Activated CD8-positive, alpha-beta memory T cell treated with anti-CD3 and anti-CD28 coated beads, Interleukin-2, amount 50 U/mL, for 4 hours (primary cell): ENCODE measurements at places on chromosomes 4 and X.

DNA sequence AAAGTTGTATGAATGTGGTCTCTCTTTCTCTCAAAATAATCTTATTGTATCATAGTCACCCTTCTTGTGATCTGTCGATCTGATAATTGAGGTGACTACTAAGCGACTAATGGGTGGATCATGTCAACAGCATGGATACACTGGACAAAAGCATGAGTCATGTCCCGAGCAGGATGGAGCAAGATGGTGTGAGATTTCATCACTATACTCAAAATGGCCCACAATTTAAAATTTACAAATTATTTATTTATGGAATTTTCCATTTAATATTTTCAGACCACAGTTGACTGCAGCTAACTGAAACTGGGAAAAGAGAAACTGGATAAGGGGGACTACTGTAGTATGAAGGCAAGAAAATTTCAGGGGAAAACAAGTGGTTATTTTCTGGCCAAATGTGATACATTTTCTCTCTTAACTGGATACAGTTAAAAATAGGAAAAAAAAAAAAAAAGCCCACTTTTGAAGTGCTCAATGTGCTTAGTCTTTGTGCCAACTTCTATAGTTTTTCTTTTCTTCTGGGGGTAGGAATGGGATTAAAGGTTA is 25.3 kb downstream of the FAM241A start:
- DNase-seq = no peak

DNA sequence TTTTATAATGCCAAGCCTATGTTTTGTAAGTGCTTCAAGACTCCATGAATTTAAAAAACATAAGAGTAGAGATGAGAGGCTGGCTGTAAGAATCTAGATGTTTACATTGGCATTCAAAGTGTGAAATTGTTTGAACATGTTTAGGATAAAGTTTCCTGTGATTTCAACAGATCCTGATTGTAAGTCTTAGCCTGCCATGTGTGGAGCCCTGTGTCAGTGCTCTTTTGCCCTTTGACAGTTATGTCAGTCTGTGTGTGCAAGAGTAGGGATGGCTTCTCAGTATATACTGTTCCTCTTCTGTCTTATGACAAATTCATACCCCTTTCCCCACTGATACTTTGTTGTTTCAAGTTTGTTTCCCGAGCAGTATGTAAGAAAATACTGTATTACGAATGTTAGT is 68.2 kb downstream of the USP9X start:
- DNase-seq = no peak

DNA sequence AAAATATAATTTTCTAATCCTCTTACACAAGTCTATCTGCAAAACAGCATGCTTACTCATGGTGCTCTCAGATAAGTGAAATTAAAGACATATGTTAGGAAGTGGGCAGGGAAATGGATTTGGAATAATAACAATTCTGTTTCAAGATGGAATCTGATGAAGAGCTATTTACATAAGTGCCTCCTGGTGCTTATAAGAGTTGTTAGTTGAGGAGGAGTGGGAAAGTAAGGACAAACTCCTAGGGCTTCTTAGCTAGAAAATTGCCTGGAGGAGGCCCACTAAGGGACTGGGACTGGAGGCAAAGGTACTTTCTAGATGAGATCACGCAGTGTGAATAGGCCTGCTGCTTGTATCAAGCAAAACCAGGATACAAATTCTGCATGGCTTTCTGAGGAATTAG is 939.8 kb downstream of the GLUD2 start:
- no peak for DNase-seq

DNA sequence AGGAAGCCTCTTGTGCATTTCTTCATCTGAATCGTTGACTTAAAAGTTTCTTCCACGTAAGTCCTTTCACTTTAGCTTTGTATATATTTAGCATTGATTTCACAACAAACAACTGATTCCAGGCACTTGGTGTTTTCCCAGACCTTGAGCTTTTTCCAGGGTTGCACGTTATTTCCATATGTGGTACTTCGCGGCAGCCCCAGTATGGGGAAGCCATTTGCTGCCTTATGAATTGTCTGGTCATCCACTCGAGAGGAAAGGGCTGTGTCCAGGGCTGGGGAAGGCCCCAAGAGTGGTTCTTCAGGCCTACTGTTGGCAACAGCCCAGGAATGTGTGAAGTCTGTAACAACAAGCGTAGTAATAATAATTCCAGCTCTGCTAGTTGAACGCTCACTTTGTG is 2.8 kb upstream of the TLR8 start:
- no peak for DNase-seq

DNA sequence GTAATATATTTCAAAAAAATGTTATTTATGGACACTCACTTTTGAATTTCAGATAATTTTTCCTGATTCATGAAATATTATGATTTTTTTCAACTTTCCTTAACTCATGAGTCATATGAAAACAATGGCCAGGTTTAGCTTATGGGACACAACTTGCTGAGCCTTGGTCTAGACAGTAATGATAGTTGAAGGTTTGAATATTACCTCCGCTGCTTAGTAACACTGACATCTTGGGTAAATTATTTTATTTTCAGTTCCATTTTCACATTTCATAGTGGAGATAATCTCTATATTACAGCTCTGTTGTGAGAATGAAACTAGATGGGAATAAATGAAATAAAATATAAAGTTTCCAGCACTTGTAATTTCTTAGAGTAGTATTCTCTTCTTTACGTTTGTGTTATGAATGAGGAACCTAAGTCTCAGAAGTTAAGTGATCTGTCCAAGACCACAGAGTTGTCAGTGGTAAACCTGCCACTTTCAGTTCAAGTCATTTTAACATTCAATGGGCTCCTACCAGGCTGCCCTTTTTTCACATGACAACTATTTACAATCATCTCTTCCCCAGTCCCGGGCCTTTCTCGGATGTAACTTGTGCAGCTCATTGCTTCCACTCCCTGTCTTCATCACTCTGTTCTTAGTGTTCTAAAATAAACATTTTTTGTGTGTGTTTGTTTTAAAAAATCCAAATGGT is 46.8 kb upstream of the GC start:
- DNase-seq = no peak

GRCh38 chr4:139567159-139567870 is 11.3 kb upstream of the SETD7 start:
- no peak for DNase-seq

- DNase-seq = no peak
Observed at GRCh38 chr4:24775032-24775605, 20.3 kb upstream of the SOD3 start.

DNA sequence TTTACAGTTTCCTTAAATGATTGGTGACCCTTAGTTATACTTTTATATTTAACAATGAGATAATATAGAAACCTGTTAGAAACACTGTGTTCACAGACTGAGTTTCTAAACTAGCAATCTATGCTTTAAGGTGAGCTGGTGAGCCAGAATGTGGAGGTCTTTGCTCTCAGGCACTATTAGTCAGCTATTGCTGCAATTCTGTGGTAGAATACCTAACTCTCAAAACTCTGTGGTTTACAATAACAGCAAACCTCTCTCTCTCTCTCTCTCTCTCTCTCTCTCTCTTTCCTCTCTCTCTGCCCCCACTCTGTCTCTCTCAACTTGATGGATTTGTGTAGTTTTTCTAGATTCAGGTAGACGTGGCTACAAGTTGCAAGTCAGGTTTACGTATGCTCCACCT is 17.6 kb upstream of the LCORL start:
- DNase-seq = no peak
